Activated CD4-positive, alpha-beta T cell treated with anti-CD3 and anti-CD28 coated beads for 24 hours (primary cell): ENCODE measurements at places on chromosomes 3 and 15.

- no peak for DNase-seq
Observed at GRCh38 chr15:52153900-52154895, 37.0 kb downstream of the GNB5 start.

GRCh38 chr3:180762866-180763265 is 83.6 kb upstream of the CCDC39 start:
- no peak for DNase-seq

DNA sequence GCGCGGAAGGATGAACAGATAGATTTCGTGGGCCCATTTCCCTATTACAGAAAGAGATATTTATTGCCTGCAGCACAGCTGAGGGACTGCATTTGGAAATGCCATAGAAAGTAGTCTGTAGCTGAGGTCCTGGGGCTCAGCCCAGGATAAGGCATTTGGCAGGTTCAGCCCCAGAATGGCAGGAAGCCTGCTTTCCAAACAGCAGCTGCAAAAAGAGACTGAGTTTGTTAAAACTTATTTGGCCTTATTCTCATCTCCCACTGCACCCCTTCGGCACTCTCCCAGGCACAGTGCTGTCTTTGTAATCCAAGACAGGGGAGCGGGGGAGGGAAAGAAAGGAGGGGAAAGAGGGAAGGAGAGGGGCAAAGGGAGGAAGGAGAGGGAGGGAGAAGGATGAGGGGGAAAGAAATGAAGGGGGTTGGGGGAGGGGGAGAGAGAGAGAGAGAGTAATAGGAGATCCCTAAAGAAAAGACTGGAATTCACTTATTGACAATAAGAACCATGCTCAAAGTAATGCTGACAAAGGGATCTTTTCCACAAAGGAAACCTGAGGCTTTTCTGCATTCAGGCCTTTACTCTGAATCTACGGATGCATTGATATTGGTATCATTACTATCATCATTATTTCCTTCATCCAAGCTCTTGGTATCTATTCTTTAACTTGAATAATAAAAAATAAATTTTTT is 94.0 kb upstream of the LRRN1 start:
- no peak for DNase-seq

- DNase-seq, result no peak
Observed at GRCh38 chr3:62057339-62058047, 315.9 kb downstream of the FEZF2 start.

GRCh38 chr3:62567097-62568021 is 194.0 kb upstream of the FEZF2 start:
- no peak for DNase-seq

- DNase-seq, result no peak
Observed at GRCh38 chr15:99764522-99764921, 31.3 kb upstream of the LYSMD4 start.

- no peak for DNase-seq
Observed at GRCh38 chr3:188437926-188438325, 284.0 kb downstream of the LPP start.

- DNase-seq, result no peak
Observed at GRCh38 chr15:85742186-85742821, 52.4 kb downstream of the KLHL25 start.

- no peak for DNase-seq
Observed at GRCh38 chr3:66303491-66303901, 82.7 kb downstream of the SLC25A26 start.

- no peak for DNase-seq
Observed at GRCh38 chr15:27871902-27872260, 227.2 kb downstream of the OCA2 start.

DNA sequence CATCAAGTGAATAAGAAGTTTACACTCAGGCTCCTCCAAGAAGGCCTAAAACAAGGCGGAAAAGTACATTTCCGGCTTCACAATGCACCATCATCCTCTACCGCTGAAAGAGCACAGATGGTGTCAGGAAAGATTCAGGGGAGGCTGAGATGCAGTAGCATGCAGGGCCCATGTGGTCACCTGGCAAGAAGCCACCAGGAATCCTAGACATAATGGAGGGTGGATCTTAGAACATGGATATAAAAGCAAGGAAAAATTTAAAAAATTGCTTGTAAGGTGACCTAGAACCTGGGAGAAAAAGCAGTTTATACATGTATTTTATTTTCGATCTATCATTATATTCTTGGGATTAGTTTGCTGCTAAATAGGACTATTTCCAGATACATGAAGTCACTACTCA is 21.9 kb upstream of the OTOL1 start:
- no peak for DNase-seq

DNA sequence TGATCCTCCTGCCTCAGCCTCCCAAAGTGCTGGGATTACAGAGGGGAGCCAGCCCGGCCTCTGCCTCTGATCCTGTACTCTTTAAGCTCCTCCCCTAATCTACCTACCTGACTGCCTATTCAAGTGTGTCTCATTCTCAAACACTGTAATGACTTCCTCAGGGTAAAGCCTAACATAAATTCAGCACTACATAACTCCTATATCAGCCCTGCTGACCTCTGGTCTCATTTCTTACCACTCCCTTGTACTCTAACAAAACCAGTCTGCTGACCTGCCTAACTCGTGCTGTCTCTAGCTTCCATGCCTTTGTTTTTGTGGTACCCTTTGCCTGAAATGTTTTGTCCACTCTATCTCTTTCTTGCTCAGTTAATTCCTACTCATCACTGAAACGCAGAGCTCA is 172.1 kb upstream of the IL12A start:
- DNase-seq, result no peak

DNA sequence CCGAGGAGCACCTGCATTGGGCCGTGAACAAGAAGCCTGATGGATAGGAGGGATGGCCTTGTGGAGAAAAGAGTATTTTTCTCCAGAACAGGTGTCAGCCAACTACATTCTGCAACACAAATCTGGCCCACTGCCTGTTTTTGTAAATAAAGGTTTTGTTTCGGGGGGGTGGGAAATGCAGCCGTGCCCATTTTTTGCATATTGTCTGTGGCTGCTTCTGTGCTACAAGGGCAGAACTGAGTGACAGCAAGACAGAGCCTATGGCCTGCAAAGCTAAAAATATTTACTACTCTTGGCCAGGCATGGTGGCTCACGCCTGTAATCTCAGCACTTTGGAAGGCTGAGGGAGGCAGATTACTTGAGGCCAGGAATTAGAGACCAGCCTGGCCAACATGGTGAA is 95.9 kb upstream of the AKAP13 start:
- DNase-seq, result no peak

DNA sequence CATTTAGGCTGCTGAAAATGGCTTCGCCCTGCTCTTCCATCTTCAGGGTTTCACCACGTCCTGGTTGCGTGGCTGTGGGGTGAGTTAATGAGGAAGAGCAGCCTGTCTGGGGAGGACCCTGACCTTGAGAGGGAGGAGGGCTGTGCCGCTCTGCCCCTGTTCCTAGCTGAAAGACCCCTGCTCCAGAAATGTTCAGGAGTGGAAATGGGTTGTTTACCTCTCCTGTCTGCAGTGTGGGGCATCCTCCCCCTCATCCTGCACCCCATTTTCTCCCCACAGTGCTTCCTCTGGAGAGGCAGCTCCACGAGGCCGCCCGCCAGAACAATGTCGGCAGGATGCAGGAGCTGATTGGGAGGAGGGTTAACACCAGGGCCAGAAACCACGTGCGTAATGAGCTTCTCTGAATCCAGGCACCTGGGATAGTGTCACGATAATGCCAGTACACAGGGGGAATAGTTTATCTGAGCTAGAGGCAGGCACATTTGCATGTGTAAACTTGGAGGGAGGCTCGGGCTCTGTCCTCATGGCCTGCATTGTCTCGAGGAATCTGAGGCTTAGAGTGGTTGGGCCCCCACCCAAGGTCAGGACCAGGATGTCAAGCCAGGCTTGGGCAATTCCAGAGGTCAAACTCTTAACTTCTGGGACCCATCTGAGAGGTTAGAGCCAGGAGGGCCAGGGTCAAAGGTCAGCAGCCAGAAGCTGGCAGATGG is 4.0 kb downstream of the ANKDD1A start:
- DNase-seq, result no peak

DNA sequence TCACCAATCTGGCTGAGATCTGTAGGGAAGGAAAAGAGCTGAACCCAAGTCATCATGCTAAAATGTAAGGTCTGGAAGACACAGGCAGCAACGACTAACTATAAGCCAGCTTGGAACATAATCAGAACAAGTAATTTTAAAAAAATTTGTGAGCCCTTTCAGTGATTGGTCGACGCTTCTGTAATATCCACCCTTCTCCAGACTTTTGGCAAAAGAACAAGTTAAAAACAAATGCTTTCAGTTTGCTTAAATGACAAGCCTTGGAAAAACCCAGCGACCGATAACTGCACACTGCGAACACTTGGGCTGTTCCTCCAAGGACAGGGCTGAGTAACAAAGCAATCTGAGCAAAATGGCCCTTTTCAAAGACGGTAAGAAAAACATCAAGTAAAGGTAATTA is 49.6 kb downstream of the PCSK6 start:
- DNase-seq, result no peak

GRCh38 chr15:40097968-40098476 is 10.7 kb downstream of the BMF start:
- DNase-seq, result no peak

GRCh38 chr15:49238342-49238741 is 68.3 kb downstream of the GALK2 start:
- DNase-seq, result no peak

DNA sequence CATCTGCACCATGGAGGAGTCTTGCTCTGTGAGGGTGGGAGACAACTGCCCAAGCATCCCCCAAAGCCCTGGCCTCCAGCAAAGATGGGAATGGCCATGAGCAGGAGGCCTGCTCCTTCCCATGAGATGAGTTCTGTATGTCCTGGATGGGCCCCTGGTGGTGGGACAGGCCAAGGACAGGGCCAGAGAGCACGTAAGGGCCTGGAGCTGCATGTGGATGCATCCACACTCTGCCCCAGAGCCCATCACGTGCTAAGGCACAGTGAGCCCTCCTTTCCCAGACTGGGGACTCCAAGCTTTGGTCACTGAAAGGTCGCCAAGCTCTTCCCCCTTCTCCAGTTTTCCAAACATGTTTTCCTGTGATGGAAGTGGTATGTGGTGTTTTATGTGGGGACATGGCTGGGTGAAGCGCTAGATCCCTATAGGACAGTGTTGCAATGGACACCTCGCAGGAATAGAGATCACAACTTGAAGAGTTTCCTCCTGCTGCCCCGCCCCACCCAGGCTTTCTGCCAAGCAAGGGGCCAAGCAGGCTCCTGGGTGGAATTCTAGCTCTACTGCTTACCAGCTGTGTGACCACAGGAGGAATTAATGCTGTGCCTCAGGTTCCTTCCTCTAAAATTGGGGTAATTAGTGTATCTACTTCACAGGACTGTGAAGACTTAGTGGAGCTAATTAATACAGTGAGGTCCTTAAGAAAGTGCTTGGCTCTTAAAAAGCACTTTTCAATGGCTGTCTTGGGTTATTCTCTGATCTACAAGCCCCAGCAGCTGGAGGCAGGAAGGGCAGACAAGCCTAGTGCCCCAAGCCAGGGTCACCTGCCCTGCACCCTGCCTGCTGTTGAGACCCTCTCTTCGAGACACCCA is 106.4 kb upstream of the RPL32 start:
- DNase-seq, result no peak

DNA sequence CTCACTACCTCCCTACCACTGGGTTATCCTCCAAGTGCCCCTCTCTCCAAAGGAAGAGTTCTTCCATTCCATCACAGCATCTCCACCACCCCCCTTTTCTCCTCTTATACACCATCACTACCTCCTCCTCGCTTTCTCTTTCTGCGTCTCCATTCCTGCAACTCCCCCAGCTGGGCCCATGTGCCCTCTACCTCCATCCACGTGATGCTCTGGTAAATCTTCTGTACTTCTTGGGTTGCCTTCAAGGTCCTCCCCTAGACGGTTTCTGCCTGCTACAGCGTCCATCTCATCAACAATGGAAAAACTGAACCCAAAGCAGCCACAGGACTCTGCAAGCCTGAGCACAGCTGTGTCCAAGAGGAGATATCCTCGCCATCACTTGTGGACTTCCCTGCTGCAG is 129.5 kb upstream of the SLCO3A1 start:
- DNase-seq, result no peak

DNA sequence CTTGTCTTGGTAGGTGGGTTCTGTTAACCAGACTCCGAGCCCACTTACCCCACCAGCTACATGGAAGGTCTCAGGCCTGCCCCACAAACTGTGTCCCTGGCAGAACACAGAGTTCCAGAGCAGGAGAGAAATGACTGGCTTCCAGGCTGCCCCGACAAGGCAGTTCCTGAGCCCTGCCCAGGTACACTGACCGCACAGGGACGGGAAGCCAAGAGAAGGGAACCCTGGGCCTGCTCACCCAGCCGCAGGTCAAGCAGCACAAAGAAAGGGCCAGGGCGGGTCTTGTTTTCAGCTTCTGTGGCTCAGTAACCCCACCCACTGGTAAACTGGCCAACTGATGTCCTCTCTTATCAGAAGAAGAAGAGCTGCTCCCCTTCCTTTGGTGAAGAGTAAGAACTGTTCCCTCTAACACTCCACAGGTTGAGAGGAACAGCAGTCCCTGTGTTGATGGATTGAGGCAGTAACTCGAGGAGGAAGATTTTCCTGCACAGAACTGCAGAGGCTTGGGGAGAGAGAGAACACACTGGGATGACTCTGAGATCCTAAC is 68.4 kb downstream of the CRTC3 start:
- no peak for DNase-seq

GRCh38 chr3:55030938-55031337 is 103.1 kb upstream of the LRTM1 start:
- DNase-seq, result no peak

GRCh38 chr3:156413293-156413892 is 141.5 kb downstream of the SSR3 start:
- DNase-seq, result no peak

- DNase-seq, result no peak
Observed at GRCh38 chr3:192816351-192816750, 89.0 kb upstream of the FGF12 start.

GRCh38 chr15:99435877-99436541 is 129.8 kb upstream of the MEF2A start:
- no peak for DNase-seq

DNA sequence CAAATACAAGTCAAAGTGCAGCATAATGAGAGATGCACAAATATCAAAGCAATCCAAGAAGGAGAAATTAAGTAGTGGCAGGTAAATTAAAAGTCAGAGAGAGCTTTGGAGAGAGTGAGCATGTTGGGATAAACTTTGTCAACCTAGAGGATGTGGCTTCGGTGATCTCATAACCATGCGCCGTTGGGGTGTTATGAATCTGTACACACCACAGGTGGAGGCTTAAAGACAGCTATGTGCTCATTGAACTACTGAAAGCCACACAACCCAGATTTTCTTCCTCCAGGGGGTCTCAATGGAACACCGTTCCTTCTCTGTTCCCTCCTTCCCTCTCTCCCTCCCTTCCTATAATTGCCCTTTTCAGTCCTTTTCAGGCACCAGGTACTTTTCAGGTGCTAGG is 52.0 kb downstream of the SUCNR1 start:
- no peak for DNase-seq

DNA sequence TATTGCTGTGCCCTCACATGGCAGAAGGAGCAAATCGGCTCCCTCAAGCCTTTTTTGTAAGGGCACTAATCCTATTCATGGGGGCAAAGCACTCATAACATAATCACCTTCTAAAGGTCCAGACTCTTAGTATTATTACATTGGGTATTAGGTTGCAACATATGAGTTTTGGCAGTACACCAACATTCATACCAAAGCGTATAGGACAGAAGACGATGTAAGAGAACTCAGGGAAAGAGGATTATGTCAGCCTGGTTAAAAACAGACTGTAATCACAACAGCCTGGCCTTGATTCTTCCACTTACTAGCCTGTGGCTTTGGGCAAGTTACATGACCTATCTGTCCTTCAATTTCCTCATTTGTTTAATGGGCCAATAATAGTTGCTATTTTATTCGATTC is 828.5 kb upstream of the NECTIN3 start:
- no peak for DNase-seq

GRCh38 chr3:147538034-147538433 is 128.9 kb downstream of the ZIC1 start:
- no peak for DNase-seq
